NCI-H774 (cell line): ENCODE measurements at places on chromosomes 5 and 9.

DNA sequence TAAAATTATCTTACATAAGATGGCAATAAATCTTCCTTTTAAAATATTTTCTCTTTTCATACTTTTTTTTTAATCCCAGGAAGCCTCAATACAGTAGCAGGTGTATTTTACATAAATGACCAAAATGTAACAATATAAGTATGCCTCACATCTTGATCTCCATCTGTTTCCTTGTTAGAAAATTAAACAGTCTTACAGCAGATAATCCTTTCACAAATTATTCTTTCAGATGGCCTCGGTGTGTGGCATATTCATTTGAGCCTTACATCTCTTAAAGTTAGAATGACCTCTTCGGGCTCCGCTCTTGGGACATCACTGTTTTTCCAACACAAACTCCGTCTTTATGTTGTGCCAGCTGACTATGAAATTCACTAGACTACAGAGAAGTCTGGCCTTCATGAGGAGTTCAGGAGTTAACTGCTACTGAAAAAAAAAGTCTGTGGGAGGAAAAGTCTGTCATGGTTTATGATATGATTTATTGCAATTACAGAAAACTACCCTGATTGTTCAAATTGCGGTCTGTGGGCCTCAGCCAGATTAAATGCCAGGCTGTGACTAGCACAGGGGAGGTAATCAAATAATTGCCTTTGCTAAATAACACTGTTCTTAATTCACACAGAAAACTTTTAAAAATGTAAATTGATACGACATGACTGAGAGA lies 292.9 kb upstream of the PUM3 start:
- DNase-seq = no peak

DNA sequence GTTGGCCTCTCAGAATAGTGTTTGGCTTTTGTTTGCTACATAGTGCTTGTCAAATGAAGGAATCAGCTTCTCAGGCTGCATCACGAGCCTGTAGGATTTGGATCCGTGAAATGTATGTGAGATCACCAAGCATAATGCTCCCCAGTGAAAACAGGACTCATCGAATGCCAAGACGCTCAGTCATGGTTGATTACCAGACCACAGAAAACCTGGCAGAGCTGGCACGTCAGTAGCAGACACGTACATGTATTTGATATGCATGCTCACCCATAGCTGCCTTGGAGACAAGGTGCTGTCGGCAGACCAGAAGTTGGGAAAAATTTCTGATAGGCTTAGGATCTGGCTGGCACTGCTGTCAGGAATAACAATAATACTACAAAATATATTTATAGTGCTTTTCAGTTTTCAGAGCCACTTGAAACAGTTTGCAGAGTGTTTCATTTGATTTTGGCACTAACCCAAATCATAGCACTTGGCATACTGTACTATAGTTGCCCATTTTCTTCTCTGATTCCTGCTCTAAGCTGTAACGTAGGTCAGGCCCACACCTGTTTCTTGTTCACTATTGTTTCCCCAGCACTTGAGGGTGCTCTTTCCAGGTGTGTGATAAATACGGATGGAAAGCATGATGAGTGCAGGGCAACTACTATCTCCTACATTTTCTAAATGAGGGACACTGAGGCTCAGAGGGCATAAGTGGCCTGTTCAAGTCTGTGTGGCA lies 226.1 kb downstream of the NR3C1 start:
- DNase-seq = peak; percentile 6

- no peak for DNase-seq
Measured at GRCh38 chr9:111836311-111836710, 41.6 kb upstream of the SHOC1 start.

DNA sequence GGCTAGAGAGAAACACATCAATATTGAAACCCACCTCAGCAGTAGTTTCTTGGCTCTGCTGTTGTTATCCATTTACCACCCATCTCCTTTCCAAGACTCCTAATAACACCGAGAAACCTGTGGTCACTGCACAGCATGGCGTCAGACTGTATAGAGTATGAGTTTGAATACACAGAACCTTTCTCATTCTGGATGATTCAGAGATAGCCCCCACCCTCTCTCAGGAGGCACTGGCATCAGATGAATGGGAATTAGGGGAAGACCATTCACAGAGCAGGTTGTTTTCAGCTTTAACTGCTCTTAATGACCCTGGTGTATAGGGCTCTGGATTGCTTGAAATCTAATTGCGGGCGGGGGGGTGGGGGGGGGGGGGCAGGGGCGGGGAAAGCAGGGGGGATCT lies 86.7 kb downstream of the GPR21 start:
- DNase-seq = no peak

DNA sequence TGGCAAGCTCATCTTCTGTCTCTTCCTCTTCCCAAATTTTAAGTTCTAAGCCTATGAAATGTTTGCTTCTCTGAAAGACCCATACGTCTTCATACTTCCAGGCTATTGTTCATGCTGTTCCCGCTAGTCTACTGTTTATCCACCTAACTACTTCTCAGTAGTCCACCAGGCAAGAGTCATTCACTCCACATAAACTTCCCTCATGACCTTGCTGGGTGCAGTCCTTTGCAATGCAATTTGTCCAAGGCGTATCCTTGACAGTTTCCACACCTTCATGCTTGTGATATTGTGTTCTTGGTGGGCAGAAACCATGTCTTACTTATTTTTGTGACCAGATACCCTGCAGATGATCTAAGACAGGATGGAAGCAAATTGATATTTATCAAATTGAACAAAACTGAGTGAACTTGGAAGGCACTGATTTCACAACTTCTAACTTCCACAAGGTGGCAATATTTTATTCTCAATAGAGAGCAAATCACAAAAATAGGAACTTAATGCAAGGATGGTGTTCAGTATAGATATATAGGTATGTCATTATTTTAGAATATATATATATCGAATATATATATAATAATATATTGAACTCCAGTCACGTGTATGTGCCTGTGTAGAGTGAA lies 30.3 kb downstream of the TYRP1 start:
- peak; percentile 28 for DNase-seq

GRCh38 chr9:96478829-96479371 lies 28.9 kb downstream of the HABP4 start:
- DNase-seq = no peak

- DNase-seq = no peak
Measured at GRCh38 chr5:174736331-174736721, 11.9 kb downstream of the MSX2 start.

GRCh38 chr9:12640016-12640587 lies 53.1 kb upstream of the TYRP1 start:
- DNase-seq = peak; percentile 47

GRCh38 chr5:178110511-178110910 lies 2.8 kb upstream of the N4BP3 start:
- DNase-seq = no peak

DNA sequence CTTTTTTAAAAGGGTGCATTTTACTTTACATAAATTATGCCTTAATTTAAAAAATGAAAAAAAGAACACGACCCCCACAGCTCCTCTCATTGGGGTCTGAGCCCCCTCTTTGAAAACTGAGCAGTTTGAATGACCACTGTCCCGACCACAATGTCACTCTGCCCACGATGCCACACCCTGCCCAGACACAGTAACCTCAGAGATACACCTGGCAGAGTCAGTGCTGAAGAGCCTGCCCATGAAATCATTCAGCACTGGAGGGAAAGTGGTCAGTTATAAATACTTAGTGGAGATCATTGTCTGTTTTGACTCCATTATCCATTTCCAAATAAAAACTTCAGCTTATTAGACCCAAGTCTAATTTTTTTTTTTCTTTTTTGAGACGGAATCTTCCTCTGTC lies 49.3 kb downstream of the DNAJC21 start:
- DNase-seq = no peak

DNA sequence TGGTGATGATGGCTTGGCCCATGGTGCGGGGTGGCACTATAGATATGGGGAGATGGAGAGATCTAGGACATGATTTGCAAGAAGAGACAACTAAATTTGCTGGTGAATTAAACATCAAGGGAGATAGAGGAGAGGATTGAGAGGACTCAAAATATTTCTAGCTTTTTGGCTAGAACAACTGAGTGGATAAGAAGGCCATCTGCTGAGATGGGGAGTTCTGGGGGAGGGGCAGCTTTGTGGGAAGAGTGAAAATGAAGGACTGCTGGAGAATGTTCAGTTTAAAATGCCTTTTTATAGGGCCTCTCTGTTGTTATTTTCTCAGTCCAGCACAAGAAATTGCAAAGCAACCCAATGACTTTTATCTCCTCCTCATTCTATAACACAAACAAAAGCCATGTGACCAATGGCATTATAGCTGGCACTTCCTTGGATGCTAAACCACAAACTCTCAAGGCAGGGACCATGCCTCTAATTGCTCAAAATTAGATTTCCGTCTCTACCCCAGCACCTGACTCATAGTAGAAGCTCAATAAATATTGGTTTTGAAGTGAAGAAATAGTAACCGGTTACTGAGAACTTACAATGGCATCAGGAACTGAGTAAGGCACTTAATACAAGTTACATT lies 29.8 kb downstream of the JAKMIP2 start:
- no peak for DNase-seq

DNA sequence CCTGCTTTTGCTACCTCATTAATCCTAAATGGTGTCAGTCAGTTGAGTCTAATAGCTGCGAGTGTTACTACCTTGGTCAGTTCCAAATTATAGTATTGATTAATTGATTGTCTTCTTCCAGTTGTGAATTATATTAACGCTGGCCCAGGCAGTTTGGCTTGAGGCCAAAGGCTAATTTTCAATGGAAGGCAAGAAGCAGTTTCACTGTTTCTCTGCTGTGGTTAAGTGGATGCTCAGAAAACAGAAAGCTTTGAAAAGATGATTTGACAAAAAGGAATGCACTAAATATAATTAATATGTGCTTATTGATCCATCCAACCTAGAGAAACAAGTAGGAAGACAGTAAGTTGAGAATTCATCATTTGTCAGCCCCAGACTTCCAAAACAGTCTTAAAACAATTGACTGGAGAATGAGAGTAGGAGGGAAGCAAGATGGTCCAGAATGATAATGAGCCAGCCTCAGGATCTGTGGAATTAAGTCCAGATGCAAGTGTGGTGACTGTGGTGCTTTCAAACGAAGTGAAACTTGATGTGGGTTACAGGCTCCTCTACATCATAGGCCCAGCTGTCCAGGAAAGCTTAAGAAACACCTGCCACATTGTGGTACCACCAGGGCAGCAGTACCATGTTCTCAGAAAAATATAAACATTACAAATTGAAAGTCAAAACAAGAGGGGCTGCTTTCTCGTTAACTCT lies 1371.0 kb upstream of the DMAC1 start:
- peak; percentile 26 for DNase-seq

GRCh38 chr9:111436571-111436970 lies 47.6 kb downstream of the ECPAS start:
- DNase-seq = no peak
